ENCODE measurements at places on chromosomes 7 and 10.

GRCh38 chr10:15166325-15166724 is 2.2 kb downstream of the NMT2 start:
- DNase-seq: no peak

GRCh38 chr7:158018098-158018762 is 569.4 kb downstream of the PTPRN2 start:
- DNase-seq: no peak

DNA sequence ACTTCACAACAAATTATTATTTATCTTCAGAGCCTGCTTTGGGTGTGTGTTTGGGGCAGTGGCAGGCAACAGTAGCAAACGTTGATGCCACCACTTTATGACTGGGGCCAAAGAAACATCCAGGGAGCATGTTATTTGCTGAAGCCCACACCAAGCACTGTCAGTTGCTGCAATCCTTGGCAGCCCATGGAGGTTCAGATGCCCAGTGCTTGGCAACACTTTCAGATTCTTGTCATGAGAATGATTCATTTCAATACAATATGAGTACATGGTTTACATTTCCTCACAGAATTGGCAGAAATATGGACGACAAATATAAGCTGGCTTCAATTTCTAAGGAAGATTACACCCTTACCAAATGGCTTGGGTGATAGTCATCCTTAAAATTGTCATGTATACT is 46.5 kb upstream of the GLI3 start:
- no peak for DNase-seq

DNA sequence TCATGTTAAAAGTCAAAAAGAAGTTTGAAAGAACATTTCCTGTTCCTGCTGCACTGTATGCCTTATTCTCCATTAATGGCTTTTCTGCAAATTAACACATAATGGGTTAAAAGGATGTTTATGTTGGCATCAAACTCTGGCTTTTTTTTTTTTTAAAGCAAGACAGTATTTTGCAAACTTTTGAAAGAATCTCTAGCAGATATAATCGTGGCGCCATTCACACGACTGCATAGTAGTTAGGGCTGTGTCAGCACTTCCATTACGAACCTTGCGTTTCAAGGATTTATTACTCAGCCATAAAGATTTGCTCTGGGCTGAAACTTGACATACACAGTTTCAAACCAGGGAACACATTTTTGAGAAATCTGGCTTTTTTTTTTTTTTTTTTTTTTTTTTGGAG is 207.8 kb downstream of the DYNC1I1 start:
- no peak for DNase-seq

DNA sequence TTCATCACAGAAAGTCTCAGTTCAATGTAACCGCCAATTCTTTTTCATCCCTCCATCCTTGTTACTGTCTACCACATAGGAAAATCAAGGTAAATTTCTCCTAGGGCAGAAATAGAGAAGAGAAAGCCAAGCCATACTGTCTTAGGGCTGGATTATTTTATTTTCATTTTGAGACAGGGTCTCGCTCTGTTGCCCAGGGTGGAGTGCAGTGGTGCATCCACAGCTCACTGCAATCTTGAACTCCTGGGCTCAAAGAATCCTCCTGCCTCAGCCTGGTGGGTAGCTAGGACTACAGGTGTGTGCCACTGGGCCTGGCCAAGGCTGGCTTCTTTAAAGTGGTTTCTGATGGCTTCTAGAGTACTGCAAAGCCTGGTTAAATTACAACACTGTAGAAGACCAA is 181.7 kb downstream of the SRPK2 start:
- no peak for DNase-seq

- no peak for DNase-seq
Measured at GRCh38 chr10:71623098-71623985, 96.2 kb downstream of the C10orf105 start.

DNA sequence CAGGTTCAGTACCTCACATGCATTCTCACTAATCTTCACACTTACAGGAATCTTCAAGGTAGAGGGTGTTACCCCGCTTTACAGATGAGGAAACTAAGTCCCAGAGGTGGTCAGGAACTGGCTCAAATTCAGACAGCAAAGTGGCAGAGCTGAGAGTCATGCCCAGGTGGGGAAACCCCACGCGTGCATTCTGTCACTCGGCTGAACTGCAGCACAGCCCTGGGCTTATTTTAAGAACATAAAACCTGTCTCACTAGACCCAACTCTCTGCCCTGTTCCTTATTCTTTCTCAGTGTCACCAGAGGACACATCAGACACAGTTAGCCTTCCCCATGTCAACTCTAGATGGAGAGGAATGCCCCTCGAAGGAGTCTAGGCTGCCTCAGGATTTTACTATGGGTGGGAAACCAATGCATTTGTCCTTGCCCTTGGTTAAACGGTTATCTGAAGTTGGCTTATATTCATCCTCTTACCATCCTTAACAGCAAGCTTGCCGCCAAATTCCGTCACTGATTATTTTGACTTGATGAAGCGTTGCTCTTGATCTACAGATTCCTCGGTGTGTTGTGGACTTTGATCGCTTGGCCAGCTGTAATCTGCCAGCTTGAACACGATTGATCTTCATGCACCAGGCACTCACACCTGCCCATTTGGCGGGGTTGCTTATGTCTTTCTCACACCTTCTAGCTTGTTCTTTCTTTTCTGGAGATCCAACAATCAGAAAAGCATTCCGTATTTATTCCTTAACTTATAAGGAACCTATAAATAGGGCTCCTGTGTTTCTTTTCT is 627.9 kb downstream of the SDK1 start:
- no peak for DNase-seq

DNA sequence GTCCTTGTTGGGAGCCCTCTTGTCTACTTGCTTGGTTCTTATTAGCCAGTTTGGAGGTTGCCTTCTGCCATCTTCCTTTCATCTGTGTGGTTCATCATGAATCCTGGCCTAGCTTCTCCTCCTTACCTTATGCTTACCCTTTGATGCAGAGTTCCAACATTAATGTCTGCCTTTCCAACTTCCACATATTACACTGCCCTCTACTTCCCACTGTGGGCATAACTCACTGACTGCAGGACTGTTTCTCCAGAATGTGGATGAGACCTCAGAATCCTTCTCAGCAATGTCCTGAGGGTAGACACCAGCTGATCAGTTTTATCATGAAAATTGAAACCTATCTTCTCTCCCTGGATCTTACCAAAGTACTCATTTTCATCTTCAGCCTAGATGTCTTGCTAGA is 491.0 kb downstream of the LRMDA start:
- DNase-seq: no peak

DNA sequence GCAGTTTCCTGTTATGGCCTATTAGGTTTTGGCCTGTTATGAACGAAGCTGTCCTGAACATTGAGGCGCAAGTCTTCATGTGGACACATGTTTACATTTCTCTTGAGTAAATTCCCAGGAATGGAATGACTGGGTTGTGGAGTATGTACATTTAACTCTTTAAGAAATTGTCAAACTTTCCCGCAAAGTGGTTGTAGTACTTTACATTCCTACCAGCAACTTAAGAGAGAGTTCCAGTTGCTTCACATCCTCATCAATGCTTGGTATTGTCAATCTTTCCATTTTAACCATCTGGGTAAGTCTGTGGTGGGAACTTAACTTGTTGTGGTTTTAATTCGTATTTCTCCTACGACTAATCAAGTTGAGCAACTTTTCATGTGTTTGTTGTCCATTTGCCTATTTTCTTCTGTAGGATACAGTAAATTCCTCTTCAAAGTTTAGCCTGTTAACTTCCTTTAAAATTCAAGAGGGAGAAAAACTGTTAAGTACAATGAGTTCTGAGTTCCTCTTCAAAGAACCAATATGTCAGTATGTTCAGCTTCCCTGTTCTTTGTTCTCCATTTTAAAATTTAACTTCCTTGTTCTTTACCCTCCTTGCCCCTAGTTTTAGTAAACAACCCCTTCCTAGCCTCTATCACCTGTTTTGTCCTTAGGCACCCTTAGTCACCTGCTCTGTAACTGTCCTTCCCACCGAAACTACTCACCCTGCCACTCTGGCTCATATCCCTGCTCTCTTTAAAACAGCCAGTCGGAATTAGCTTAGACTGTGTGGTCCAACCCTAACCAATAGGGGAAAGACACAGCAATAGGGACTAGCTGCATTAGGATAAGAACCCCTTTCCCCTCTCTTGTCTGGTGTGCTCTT is 74.0 kb downstream of the FAM241B start:
- DNase-seq: no peak

- DNase-seq: peak; percentile 18
Measured at GRCh38 chr7:155533120-155533826, 13.1 kb downstream of the CNPY1 start.

GRCh38 chr10:12981570-12981969 is 19.9 kb downstream of the CCDC3 start:
- no peak for DNase-seq

- DNase-seq: no peak
Measured at GRCh38 chr10:77120012-77120411, 517.6 kb downstream of the KCNMA1 start.

DNA sequence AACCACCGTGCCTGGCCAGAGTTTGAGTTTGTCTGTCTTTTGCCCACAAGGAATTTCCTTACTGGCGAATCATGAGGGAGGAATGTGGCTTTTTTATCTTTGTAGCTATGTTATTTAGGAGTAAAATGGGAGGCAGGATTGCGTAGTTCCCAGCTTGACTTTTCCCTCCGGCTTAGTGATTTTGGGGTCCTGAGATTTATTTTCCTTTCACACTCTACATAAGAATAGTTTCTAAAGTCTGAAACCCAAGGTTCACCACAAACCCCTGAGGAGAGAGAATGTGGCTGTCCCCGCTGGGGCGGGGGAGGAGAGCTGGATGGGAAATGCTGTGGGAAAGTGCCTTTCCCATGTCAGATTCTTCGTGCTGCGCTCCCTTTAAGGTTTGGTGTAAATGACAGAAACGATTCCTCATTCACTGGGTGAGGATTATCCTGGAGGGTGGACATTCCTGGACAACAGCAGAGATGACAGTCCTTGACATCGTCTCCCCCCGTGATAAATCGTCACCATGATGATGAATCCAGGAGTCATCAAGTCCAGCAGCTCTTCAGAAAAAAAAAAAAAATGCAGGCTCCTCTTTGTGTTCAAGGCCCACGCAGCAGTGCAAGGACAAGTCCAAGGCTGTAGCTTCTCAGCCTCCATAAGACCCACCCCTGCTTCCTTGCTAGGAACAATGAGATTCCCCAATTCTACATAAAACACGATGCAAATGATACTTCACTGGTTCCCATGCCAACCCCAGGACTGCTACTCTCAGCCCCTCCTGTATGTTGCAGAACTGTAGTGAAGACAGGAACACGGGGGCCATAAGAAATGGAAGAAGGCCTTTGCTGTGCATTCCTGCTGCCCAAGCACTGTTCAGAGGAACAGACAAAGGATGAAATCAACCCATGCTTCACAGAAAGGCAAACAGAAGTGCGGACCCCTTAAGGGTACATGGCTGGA is 233.1 kb downstream of the CCDC3 start:
- no peak for DNase-seq

DNA sequence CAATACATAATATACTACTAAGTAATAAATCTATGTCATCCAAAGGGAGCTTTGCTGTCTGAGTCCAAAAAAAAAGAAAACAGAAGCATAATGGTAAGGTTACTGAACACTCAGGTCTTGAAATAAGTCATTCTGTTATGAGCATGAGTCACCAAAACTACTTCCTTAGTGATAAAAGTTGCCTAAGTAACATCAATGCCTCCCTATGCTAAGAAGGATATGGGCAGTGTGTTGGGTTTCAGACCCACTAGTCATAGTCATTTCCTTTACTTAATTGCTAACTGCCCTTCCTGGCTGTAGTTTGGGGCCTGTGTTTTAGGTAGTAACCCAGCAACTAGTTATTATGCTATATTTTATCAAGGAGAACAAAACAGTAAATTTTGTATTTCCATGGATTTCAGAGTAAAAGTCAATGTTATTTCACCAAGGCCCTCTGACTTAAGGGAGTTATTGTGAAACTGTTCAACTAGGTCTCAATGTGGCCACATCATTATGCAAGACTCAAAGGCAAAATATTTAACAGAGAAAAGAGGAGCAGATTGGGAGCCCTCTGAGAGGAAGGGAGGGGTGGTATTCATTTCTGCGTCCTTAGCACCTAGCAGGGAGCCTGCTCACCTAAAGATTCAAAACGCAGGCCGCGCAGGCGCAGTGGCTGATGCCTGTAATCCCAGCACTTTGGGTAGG is 11.7 kb upstream of the VIM start:
- DNase-seq: no peak

- DNase-seq: peak; percentile 51
Measured at GRCh38 chr7:25894902-25895791, 256.9 kb upstream of the NFE2L3 start.

DNA sequence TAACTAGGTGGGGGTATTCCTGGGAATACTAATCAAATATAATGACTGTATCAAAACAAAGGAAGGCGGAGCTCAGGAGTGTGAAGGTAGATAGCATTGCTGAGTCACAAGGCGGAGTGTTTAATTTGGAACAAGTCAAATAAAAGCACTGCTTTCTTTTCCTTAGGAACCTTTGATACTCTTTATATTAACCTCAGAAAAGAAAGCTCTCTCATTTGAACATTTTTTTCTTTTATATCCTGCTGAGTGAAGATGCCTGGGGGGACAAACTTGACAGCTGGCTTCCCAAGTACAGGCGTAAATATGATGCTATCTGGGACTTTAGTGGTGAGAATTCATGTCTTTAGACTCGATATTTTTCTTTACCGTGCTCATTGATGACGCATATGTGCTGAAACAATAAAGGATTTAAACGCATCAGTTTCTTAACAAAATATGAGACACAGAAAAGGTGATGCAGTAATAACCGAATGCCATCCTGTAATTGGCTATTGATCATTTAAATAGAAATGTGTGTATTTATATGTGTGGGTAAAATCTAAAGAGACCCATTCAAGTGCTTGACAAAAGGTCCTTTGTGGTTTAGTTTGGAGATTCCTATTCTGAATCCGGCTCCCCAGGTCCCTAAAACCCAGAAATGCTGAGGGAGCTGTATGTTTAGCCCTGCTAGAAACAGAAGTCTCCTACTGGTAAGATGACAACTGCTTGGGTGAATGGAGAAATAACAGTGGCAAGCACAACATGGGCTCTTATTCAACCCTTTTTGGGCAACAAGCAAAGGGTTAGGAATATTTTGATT is 102.7 kb downstream of the PRTFDC1 start:
- DNase-seq: no peak

DNA sequence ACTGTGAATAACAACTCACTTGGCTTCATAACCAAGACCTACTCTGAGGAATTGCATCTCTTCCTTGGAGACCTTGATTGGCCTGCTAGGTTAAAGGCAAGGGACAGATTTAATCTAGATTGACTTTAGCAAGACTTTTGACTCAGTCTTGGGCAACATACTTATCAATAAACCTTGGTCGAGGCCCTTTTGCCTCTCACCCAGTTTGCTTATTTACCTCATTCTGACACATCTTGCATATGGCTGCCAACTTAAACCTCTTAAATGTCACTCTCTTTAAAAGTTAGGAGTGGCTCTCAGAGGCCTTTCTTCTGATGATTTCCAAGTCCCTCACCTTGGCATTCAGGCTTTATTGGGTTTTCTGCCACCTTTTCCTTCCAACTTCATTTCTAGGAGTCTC is 124.5 kb downstream of the BAMBI start:
- DNase-seq: no peak
